Activated T-helper 1 cell treated with anti-CD3 and anti-CD28 coated beads, Interleukin-12 subunit alpha, Interleukin-12 subunit beta, Interleukin-2, Interleukin-4 antibody, amounts not matched to agents 30 ng/mL and 10 ng/mL and 1 ng/mL, durations not matched to agents 14 hours and 24 hours and 36 hours (primary cell): ENCODE measurements at places on chromosomes 12 and 14.

DNA sequence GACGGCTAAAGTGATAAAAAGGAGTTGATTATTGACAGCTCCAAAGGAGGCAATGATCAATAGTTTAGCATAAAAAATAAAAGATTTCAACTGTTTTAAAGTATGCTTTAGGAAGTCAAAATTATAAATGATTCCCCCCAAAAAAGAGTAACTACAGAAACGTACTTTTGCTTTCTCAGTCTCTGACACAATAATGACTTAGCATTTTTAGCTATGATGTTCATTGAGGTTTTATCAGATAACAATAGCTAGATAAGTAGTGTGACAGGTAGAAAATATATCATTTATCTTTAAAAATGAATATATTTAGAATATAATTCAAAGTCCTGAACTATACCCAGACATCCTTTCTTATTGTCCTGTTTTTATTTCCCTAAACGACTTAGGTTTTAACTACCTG is 352.9 kb downstream of the SOX5 start:
- DNase-seq, result no peak

- DNase-seq, result no peak
These were observed 17.7 kb downstream of the RIN3 start for GRCh38 chr14:92531106-92531873.

GRCh38 chr12:10179776-10180181 is 947 bp downstream of the TMEM52B start:
- no peak for DNase-seq

DNA sequence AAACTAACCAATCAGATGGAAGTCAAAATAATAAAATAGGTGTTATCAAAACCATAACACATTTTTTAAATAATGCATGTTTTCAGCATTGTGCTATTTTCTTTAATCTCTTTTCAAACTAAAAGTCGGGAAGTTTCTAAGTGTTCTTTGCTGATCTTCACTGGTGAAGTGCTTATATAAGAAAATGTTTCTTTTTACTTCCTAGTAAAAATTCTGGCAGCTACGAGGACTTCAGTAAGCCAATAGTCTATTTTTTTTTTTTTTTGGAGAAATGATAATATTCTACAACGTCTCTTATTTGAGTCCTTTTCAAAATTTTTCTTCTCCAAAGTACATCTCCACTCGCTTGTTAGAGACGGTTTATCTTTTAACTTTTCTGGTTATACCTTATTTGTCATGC is 448.0 kb downstream of the SLC6A15 start:
- no peak for DNase-seq

GRCh38 chr12:32229971-32230612 is 123.4 kb downstream of the BICD1 start:
- DNase-seq, result no peak

DNA sequence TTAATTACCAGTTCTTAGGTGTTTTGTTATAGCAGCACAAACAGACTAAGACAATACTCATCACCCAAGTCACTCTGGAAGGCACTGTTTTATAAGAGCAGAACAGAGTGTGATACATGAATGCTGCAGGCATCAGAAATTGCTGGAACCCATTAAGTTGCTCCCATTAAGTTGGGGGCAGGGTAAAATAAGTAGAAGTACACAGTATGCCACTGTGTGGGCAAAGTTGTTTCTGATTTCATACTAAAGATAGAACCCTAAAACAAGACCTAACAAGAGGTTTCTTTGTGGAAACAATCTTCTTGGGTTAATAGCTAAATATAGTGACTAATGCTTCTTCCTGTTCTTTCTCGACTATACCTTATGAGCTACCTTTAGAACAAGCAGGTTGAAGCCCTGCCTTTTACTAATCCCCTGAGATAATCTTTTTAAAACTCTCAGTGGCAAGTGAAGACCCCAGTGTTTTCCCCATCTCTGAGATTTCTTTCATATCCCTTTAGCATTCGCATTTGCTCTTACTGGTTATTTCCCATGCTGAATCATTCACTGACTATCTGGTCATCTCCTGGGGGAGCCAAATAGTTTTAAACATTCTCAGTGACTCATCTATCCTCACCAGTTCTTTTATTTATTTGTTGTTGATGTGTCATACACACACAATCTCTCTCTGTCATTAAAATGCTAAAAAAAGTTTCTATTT is 52.3 kb downstream of the SOCS2 start:
- no peak for DNase-seq

DNA sequence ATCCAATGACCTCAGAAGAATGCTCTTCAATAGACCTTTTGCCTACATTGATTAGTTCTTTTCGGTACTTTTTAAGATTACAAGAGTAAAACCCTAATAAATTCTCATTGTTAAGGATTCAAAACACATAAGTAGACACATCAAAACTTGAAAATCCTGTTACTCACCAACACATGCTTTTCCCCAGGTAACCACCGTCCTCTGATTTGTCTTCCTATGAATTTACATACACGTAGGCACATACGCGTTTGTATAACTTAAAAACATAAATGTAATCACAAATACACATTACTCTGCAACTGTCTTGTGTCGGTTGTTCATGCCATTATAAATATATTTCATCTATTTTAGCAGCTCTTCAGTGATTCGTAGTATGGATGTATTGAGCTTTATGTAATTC is 910 bp upstream of the WASHC4 start:
- DNase-seq, result no peak

GRCh38 chr12:103933237-103933636 is 3.0 kb downstream of the HSP90B1 start:
- no peak for DNase-seq

DNA sequence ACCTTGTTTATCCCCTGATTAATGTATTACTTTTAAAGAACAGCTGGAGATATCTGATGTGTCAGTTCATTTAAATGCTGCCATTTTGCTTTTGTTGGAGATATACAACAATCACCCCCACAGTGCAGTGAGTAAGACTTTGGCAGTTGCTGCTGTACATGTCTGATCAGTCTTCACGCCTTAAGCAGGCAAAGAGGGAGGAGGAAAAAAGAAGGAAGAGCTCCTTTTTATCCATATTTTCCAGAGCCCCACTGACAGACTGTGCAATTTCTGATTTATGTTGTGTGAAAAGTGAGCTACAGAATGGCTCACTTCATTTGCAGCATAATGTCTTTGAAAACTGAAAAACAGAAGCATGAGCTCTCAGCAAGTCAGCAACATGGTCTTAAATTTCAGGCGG is 319.7 kb upstream of the LRIG3 start:
- DNase-seq, result no peak

- no peak for DNase-seq
These were observed 91.4 kb downstream of the DNAH10 start for GRCh38 chr12:123853396-123854070.

DNA sequence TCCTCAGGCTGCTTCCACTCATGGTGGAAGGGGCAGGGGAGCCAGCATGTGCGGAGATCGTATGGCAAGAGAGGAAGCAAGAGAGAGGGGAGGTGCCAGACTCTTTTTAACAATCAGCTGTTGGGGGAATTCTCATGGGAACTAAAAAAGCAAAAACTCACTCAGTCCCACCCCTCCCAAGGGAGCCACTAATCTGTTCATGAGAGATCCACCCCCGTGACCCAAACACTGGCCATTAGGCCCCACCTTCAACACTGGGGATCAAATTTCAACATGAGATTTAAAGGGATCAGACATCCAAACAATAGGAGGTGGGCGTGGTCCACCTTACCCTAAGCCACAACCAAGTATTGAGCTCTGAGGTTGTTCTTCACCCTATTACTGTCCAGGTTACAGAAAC is 375.1 kb downstream of the GRIN2B start:
- no peak for DNase-seq

GRCh38 chr14:86847140-86847539 is 1145.8 kb downstream of the GALC start:
- DNase-seq, result no peak
